ENCODE measurements at places on chromosomes 6 and 20.

GRCh38 chr20:46530640-46531039, 17.3 kb upstream of the ZNF334 start:
- no peak for DNase-seq

DNA sequence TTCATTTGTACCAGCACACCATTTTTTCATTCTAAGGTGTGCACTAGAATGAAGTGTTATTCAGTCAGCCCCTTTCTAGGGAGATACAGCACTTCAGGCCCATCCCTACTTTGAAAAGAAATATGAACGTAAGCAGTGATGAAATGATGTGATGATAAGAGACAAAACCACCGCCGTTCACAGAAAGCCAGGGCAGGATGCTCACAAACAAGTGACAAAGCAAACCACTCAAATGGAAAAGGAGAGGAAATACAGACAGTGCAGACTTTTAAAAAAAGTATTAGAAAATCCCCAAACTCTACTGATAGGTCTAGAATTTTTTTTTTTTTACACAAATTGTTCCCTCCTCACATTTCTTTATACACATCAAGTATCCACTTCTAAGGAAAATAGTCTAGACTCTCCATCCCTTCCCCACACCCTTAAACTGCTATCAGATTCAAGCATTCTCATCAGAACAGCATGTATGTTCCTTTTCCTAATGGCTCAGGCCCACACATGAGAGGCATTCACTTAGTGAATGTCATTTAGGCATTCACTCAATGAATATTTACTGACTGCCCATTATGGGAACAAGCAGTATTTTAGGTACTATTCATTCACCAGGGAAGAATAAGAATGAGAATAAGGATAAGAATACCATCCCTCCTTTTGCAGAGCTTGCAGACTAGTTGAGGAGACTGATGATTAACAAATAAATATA, 243.5 kb downstream of the GMPR start:
- no peak for DNase-seq

DNA sequence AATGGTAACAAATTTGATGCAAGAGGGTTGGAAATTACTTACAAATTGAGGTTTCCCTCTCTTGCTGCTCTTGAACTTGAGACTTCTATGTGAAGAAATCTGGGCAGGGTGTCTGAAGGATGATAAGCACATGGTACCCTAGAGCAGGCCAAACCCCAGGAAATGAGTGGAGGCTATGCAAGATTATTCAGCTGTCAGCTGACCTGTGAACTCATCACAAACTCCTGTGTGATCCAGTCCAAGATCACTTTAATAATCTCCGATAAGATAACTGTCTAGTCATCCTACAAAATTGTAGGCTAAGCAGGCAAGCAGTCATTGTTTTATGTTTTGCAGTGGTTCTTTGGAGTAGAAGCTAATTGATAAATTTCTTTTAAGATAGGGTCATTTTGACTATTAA, 213.1 kb downstream of the BTBD3 start:
- no peak for DNase-seq

DNA sequence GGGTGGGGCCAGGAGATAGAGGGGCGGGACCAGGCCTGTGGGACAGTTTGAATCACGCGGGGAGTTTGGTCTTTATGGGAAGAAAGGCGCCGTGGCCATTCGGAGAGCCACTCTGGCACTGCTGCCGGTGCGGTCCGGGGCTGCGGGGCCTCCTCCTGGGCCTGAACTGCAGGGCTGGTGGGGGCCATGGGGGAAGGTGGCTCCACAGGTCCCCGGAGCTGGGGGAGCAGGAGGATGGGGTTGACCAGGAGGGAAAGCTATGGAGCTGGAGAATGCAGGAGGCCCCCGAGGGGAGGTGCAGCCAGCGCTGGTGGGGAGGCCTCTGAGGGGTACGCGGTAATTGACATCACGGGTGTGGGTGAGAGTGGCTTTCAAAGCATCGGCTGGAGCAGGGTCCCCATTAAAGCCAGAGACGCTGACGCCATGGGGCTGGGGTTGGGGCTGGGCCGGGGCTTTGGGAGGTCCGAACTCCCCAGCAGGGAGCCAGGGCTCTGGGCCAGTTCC, 1.8 kb upstream of the BHLHE23 start:
- DNase-seq: no peak

DNA sequence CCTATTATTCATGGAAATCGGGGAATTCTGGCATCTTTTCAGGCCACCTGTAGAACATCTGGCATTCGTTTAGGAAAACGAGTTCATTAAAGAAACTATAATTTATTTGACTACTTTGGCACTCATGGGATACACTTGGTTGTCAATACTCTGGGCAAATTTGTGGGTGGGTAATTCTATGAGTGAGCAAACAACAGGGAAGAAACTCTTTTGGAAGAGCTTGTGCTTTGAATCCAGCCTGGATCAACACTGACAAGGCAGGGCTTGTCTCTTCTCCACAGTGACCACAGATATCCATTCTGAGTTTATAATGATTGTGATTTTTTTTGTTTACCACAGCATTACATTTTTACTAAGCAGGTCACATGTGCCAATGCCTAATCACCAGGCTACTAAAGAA, 394.7 kb downstream of the THBS2 start:
- DNase-seq: no peak

GRCh38 chr6:68476611-68477010, 158.5 kb upstream of the ADGRB3 start:
- DNase-seq: no peak

DNA sequence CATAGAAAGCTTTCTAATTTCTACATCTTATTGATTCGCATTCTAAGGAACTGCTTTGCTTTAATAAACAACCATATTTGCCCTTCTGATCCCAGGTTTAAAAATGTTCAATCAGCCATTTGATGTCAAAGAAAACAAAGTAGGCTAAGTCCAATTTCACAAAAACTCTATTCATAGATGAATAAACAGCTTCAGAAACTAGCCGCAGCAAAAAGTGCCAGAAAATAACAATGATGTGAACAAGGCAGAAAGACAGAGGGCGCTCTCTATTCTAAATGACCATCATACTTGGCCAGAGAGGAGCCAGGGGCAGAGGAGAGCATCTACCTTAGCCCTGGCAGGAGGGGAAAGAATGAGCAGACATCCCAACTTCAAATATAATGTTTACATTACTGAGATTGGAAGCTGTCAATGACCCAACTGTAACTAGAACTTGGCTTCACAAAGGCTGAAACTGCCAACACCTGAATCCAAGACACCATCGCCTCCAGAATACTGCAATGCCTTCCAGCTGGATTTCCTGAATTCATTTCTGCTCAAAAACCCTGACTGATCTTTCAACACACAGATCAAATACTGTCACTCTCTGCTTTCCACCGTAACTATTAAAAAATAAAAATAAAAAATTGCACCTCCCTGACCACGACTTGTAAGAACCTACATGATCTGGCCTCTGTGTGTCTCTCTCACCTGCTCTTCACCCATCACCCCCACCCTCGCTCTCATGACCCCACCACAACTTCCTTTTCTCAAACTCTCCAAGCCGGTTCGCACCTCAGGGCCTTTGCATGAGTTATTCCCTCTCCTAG, 9.5 kb downstream of the CNKSR3 start:
- DNase-seq: no peak

DNA sequence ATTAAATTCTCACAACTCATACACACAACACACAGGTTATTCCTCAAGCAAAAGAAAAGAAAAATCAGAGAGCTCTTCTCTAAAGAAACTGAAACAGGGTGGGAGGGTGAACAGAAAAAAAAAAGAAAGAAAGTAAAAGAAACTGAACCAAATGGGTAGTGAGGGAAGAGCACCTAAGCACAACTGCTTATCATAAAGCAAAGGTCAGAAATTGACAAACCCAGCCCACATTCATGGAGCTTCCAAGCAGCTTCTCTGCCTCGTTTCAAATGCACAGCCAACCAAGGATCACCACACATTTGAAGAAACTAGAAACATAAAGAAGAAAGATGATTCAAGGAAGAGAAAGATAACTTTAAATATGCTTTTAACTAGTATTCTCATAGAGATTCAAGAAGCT, 90.5 kb downstream of the RNGTT start:
- no peak for DNase-seq

DNA sequence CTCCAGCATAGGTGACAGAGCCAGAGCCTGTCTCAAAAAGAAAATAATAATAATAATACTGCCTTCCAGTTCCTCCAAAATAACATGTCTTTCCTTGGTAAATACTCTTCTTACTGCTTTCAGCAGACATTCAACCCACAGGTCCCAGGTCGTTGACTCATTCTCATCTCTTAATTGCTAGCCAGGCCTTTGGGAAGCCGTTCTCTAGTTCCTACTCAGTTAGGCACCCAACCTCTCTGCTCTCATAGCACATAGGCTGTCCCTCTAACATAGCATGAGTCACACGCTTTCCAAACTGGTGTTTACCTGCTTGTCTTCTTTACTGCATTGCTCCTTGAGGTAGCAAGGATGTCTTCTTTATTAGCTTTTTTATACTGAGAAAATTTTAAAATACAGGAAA, 98.8 kb downstream of the LAMA2 start:
- no peak for DNase-seq

DNA sequence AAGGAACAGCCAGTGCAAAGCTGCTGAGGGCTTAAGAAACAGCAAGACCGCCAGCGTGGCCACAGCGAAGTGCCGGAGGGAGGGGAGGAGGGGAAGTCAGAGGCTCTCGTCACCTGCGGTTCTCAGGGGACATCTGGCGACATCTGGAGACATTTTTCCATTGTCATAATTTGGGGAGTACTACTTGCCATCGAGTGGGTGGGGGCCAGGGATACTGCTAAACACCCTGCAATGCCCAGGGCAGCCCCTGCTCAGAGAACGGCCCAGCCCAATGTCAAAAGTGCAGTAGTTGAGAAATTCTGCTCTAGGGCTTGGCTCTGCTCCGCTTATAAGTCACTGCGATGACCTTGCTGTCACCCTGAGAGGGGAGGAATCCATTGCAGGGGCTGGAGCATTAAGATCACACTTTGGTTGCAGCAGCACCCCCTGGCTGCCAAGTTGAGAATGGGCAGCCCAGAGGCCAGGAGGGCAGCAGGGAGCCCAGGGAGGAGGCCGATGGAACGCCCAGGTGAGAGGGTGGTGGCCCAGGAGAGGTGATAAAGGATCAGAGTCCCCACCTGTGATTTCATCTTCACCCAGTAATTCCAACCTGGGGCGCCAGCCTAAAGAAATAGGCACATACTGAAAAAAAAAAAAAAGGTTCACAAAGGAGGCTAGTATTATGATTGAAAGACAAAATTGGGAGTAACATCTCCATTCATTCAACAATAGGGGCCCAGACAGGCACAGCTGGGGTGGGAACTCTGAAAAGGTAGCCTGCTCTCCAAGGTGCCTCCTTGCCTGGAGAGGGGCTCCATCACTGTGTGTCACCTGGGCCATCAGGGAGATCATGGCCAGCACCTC, 218.2 kb downstream of the BMP7 start:
- DNase-seq: no peak

GRCh38 chr20:50659975-50660670, 31.2 kb downstream of the RIPOR3 start:
- no peak for DNase-seq

DNA sequence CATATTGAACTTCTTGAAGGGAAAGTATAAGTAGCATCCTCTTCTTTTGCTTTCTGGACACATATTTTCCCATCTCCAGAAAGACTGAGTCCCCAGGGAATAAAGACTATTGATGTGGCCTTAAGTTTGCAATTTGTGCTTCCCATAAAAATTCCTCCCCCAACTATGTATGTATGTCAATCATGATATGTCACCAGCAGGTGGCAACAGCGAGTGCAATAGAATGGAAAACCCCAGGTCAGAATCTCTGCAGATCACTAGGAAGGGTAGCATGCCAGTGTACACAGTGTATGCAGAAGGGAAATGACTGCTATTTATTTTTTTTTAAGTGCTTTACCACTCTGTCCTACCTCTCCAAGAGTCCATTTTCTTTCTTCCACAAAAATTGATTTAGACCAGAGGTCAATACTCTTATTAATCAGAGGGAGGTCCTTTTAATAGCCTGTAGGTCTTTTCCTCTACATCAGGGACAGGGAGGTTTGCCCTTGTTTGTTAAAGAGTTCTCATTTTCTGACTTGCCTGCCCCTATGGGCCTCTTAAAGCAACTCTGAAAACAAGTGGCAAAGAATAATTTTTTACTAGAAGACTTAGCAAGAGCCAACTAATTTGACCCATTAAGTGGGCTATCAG, 61.4 kb downstream of the BMP2 start:
- no peak for DNase-seq

- no peak for DNase-seq
These were observed 398.0 kb downstream of the CDKAL1 start for GRCh38 chr6:20932284-20932683.

DNA sequence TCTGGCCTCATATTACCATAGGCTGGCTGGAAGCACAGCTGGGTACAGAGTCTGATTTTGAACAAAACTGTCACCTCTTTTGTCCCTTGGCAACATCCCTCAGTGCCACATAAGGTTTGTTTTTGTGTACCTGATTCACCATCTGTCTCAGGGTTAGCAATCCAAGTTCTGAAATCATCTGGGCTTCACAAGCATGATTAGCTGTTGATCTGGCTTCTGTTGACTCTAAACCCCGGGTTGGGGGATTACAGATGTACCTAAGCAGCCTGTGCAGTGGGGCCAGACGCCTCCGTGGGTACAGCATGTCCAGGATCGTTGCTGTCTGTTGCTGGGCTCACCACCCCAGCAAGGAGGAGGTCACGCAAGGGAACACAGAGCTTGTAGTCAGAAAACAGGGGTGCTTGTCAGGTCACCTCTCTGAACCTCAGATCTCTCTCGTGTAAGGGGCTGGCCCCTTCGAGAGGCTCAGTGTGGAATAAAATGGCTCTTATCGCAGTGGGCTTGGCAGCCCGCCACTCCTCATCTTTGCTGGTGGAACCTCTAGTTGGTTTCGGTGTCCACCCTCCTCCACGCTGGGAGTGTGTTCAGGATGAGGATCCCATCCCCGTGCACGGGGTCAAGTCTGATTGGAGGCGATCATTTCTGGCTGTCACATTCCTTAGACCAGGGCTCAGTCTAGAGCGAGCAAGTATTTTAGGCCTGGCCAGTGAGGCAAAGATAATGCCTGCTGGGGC, 39.2 kb upstream of the ZNF831 start:
- no peak for DNase-seq

GRCh38 chr6:112207131-112207530, 47.2 kb downstream of the LAMA4 start:
- no peak for DNase-seq

GRCh38 chr20:1894951-1895673, at the start of gene SIRPA:
TSS of gene SIRPA (plus strand) at chr20:1895407. CDS start at chr20:1895448, 41 bp downstream.
- DNase-seq: no peak

- DNase-seq: no peak
These were observed 18.1 kb upstream of the CEBPB start for GRCh38 chr20:50172347-50173013.

- DNase-seq: no peak
These were observed 24.0 kb upstream of the CTNNBL1 start for GRCh38 chr20:37669773-37670236.

- no peak for DNase-seq
These were observed 956.1 kb downstream of the PHF3 start for GRCh38 chr6:64591676-64592036.

GRCh38 chr6:39421383-39422225, 99.1 kb upstream of the KCNK16 start:
- no peak for DNase-seq

DNA sequence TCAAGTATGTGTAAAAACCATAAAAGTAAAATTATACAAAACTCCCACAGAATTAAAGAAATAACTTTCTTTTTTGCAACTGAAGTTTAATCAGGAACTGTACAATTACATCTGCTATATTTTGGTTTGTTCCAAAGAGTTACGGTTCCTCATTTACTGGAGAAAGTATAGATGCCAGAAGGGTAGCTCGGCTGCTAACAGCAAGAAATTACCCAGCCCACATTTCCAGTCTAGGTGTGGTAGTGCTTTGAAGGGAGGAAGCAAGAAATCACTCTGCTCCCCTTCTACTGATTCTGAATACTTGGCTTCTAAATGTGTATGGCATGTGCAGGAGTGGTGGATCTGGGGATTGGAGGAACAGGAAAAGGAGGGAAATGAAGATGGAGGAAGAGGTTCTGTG, 441.3 kb downstream of the CDC5L start:
- no peak for DNase-seq

Data from SIG-M5 (cell line).